ENCODE measurements at places on chromosomes 6 and 20.

GRCh38 chr6:63928613-63929012, 293.0 kb downstream of the PHF3 start:
- no peak for DNase-seq

- no peak for DNase-seq
Measured at GRCh38 chr6:30315156-30315555, 11.6 kb upstream of the TRIM39 start.

DNA sequence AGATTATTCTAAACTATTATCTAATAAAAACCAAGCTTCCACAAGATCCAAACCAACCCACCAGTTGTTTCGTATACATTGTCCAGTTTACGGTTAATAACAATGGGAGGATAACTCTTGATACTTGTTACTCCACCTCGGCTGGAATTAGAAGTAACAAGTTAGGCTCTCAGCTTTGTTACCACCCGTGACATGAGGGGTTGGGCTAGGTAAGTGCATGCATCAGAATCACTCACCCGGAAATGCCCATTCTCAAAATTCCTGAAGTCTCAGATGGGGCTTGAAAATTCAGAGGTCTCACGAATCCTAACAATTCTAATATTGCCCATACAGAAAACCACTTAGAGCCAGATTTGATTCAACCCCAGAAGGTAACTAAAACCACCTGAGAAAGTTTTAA, 27.0 kb upstream of the SERPINB1 start:
- DNase-seq: no peak

- no peak for DNase-seq
Measured at GRCh38 chr20:16520154-16520553, 53.1 kb downstream of the KIF16B start.

DNA sequence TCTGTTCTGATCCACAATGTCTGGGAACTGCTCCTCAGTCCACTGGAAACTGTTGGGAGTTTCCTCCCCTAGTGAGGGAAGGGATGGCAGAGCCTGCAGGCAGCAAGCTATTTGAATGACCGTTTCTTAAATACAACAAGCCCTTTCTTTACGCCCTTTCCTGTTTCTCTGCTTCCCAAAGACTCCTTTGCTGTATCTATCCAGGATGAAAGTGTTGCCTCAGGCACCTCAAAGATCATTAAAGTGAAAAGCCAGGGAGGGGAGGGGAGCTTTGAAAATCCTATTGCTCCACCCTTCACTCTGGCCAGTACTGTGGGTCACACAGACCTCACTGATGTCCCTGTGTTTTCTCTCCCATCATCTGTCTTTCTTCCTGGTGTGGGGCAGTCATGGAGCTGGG, 213.1 kb downstream of the RNF144B start:
- DNase-seq: no peak

DNA sequence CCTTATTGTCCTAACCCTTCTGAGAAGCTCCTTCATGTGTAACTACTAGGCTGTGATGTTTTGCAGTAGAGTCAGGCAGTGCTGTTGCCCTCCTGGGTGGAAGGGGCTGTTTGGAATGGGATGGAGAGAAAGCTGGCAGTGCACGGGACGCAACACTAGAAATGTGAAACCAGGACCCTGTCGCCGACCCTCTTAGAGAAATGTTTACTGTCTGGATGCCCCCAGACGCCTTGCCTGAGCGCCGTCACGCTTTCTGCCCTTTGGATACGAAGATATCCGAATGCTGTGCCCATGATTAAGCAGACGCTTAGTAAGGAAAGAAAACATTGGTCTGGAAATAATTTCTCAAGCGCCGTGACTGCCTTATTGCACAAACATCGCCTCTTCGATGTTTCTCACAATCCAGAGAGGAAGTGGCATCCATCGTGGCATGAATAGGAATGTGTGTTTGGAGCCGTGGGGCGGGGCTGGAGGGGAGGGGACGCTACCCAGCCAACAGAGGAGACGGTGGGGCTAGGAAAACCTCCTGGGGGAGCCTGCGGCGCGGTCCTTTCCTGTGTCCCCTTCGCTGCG, 661 bp upstream of the PPP1R14C start:
- no peak for DNase-seq

- DNase-seq: peak; percentile 30
Measured at GRCh38 chr6:94052749-94053148, 633.4 kb upstream of the EPHA7 start.

GRCh38 chr6:162999575-163000285, 272.0 kb downstream of the PACRG start:
- DNase-seq: no peak

DNA sequence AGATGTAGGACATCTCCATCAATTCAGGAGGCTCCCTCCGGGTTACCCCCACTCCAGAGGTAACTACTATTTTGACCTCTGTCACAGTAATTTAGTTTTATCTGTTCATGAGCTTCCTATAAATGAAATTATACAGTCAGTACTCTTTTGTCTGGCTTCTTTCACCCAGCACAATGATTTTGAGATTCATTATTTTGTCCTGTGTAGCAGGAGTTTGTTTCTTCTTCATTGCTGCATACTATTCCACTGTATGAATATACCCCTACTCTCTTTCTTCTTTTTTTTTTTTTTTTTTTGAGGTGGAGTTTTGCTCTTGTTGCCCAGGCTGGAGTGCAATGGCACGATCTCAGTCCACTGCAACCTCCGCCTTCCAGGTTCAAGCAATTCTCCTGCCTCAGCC, 11.8 kb upstream of the AP5S1 start:
- DNase-seq: no peak

DNA sequence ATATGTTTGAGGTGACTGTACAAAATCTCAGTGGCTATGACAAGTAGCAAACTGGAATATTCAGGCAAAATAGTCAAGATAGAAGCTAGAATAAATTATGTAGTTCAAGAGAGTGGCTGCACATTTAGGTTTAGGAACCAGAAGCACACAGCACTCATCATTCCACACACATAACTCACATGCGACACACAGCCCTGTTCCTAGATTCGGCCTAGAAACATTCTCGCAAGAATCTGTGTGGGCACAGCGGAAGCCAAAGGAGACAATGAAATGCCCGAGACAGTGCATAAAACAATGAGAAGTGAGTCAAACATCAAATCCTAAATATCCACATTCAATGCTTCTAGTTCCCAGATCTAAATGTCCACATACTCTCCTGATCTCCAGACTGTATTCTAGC, 9.5 kb upstream of the SUPT3H start:
- DNase-seq: no peak

GRCh38 chr20:23049201-23050075, at the start of gene THBD:
THBD (minus strand) TSS chr20:23049672; CDS start chr20:23049504, 168 bp downstream.
- peak; percentile 94 for DNase-seq

- DNase-seq: no peak
Measured at GRCh38 chr20:45323731-45324130, 15.6 kb upstream of the MATN4 start.

- DNase-seq: no peak
Measured at GRCh38 chr20:35304956-35305355, 12.7 kb upstream of the FAM83C start.

- no peak for DNase-seq
Measured at GRCh38 chr20:41359541-41360011, 7.0 kb downstream of the EMILIN3 start.

GRCh38 chr20:32411955-32412706, 54.0 kb downstream of the ASXL1 start:
- no peak for DNase-seq

DNA sequence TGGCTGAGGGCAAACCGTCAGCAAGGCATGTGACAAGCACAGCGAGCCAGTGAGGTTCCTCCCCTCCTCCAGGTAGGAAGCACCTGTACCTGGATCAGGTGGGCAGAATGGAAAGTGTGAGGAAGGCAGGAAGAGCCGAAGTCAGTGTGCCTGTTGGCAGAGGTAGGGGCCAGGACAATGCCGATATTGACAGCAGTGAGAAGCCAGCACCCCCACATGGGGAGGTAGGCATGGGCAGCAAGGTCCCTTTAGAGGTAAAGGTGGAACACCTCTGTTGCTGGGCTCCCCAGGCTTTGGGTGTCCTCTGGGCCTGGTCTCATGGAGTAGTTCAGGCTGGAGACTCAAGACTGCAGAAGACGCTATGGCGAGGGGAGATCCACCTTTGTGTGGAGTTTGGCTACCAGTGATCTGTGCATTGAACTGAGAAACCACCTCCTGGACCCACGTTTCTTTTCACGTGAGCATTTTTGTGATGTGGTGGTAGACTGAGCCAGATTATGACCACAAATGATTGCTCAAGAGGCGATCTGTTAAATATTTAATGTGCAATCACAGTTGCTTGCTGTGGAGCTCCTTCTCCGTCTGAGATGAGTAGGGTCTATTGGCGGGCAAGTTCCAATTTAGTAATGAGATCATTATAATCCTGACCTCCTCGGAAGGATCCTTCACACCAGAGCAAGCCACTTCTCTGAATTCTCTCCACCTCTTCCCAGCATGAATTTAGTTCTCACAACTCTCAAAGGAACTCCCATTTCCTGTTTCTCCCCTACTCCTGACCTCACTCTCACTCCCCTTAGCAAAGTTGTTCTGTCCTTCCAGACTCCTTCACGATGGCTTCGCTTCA, 174.8 kb downstream of the CDH26 start:
- DNase-seq: no peak

GRCh38 chr20:50367104-50367674, 143.0 kb upstream of the PTPN1 start:
- no peak for DNase-seq

DNA sequence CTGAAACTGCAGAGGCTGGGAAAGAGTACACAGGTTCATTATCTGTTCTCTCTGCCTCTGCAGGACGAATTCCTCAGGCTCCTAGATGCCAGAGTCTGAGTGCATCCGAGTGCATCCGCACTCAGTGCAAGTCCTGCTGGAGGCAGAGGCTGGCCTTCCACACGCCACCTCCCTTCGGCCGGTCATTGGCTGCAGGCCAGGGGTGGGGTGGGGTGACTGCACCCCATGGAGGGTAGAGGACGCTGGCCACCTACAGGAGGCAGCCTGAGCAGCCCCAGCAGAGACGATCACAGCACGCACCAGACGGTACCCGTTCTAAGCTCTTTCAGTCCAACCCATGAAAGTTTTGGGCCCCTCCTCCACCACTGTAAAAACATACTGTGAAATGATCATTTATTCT, 11.7 kb downstream of the SFT2D1 start:
- DNase-seq: no peak

GRCh38 chr6:86355271-86355670, 582.1 kb upstream of the HTR1E start:
- DNase-seq: no peak

DNA sequence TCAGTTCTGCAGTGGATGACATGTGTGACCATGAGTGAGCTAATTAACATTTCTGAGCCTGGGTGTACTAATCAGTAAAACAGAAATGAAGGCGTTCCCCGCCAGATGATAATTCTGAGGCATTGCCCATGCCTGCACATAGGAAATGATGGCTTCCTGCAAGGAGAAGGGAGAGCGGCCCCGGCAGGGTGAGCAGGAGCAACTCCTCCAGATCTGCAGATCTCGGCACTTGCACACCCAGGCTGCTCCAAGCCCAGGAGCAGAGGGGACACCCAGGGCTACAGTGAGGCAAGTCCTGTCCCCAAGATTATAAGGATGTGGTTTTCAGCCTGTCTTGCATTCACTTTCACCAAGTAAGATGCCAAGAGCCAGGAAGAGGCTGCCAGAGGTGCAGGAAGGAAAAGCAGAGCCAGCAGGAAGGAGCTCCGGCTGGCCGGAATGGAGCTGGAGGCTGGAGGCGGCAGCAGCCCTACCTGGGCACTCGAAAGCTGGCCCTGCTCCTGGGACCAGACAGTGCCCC, 177.5 kb upstream of the CST7 start:
- no peak for DNase-seq

DNA sequence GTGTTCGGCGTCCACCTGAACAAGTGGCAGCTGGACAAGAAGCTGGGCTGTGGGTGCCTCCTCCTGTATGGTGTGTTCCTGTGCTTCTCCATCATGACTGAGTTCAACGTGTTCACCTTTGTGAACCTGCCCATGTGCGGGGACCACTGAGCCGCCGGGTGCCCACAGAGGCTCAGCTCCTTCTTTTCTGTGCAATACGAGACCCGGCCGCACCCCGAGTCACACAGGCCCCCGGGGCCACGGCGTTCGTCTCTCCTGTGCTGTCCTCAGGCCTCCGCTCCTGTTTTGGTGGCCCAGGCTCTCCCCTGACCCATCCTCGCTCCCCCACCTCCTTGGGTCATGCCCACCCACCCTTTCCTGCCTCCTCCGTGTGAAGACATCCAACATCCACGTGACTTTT, 37.1 kb upstream of the RIN2 start:
- no peak for DNase-seq

DNA sequence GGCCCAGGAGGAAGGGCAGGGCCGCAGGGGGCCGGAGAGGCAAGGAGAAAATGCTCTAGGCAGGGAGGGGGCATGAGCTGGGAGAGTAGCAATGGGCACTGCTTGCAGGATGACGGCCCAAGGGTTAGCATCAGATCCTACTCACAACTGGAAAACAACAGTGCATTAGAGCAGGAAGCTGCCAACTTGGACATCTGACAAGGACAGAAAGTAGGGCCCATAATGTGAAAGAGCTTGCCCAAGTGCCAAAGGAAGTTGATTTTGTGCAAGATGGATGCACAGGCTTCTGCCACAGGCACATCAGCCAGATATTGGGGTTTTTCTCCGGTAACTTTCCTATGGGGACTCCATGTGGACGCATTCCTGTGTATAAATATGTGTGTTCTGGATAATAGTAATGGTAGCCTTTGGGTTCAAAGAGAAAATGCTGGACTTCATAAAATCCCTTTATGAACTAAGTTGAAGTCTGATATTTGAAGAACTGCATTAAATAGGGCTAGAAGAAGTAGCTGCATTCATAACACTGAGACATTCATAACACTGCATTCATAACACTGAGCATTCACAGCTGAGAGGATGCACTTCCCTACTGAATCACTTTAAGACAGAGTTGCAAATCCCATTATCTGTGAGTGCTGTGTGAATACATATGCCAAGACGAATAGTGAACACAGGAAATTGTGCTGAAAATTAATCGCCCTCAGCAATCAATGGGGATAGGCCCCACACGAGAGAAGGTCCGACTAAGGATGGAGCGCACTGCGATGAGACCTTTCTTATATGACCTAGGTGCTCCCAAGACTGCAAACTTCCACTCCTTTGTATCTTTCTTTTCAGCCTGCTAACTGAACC, 235.6 kb upstream of the PRDM1 start:
- DNase-seq: no peak

DNA sequence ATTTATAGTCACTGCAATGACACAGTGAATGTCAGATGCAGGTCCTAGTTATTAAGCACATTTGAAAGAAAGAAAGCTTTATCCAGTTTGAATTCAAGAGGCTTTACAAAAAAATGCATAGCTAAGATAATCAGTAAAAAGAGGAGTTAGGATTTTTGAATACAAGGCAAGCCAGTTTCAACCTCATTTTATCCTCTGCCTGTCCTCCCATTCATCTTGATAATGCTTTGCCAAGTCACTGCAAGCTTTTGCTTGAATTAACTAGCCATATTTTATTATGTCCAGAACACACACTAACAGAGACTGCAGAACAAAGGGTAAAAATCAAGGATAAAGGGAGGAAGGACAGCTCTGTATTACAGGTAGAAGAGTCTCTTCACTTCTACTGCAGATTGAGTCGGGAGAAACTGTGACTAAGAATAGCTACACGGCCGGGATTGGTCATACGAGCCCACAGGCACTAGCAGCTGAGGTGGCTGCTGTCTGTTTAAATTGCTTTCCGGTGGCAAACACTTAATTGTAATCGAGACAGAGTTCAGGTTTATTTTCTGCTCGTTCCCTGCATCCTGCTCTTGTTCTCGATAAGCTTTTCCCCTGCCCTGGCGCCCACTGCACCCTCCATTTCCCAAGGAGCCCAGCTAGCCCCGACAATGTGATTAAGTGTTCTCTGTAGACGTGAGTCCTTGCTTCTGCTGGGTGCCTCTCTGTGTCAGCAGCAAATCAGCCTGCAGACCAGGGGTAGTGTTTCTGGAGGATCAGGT, 30.5 kb upstream of the AKAP12 start:
- peak; percentile 15 for DNase-seq
